NAMALWA (cell line): ENCODE measurements at places on chromosomes 11 and 22.
A peak's percentile ranks its signal among the peaks of the same experiment; 100 is the strongest.

DNA sequence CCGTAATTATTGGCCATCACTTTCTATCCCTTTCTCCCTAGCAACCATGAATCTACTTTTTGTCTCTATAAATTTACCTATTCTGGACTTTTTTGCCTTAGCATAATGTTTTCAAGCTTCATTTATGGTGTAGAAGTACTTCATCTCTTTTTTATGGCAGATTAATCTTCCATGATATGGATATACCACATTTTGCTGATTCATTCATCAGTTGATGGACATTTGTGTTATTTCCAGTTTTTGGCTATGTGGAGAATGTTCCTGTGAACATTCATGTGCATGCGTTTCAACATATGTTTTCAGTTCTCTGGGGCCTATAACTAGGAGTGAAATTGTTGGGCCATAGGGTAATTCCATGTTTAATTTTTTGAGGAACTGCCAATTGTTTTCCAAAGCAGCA lies 12.8 kb downstream of the CAPN1 start:
- no peak for DNase-seq

DNA sequence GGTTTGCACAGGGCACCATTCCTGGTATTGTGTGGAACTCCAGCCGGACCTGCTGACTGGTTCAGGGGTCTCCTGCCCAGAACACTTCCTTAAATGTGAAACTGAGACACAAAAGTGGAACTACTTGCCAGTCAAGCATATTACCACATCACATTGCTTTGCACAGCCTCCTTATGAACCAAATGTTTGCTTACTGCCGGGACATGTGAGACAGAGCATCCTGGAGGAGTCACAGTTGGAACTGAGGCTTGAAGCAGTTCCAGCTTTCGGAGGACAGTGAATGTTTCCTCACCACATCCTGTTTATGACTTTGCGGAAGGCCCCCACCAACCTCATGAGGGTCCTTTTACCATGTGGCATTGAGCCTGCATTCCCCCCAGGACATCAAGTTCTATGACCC lies 105.8 kb upstream of the ARHGAP42 start:
- no peak for DNase-seq

DNA sequence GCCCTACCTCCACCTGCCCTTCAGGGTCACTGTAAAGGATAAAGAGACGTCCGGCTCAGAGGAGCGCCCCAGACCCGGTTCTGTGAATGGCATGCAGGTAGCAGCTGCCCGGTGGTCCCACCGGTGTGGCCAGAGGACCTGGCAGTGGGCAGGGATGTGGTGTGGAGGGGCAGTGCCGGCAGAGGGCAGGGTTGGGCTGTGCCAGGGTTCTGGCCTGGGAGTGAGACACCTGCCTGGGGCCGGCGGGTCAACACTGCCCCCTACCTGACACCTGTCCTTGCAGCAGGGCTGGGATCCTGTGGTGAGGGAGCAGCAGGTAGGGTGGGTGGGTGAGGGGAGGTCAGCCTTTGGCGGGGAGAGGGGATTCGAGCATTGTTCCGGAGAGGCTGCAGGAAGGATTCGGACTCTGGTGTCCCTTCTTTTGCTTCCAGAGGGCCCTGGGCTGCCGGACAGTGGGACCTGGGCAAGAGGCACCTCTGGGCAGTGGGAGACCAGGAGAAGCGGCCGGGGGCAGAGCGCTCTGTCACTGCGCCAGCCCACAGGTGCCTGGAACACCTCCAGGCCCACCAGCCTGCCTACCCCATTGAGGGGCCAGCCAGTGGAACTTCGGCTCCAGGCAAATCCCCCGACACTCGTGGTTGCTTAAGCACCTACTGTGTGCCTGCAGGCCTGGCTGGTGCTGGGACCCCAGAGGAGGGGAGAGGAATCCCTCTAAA lies 1.6 kb upstream of the PHLDA2 start:
- peak; percentile 61 for DNase-seq

GRCh38 chr11:96156379-96156722 lies 186.6 kb downstream of the MAML2 start:
- no peak for DNase-seq

- DNase-seq: no peak
Measured at GRCh38 chr11:112315861-112316739, 55.4 kb upstream of the PLET1 start.

DNA sequence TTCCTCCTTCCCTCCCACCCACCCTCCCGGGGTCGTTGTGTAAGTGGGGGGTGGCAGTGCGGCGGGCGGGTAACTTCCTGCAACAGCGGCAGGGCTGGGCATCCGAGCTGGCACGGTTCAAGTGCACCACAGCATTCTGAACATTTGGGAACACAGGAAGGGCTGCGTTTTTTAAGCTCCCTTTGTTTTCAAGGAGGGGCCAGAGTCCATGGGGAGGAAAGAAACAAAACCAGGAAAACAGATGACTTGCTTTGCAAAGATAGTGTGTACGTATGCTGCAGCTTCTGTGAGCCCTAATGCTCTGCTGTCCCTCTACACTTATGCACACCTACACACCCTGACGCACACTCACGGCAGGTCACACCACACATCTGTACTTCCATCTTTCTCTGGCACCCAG lies 152.5 kb downstream of the FBXO7 start:
- DNase-seq: no peak

GRCh38 chr11:125941619-125942611 lies 3.9 kb upstream of the VSIG10L2 start:
- DNase-seq: peak; percentile 51

DNA sequence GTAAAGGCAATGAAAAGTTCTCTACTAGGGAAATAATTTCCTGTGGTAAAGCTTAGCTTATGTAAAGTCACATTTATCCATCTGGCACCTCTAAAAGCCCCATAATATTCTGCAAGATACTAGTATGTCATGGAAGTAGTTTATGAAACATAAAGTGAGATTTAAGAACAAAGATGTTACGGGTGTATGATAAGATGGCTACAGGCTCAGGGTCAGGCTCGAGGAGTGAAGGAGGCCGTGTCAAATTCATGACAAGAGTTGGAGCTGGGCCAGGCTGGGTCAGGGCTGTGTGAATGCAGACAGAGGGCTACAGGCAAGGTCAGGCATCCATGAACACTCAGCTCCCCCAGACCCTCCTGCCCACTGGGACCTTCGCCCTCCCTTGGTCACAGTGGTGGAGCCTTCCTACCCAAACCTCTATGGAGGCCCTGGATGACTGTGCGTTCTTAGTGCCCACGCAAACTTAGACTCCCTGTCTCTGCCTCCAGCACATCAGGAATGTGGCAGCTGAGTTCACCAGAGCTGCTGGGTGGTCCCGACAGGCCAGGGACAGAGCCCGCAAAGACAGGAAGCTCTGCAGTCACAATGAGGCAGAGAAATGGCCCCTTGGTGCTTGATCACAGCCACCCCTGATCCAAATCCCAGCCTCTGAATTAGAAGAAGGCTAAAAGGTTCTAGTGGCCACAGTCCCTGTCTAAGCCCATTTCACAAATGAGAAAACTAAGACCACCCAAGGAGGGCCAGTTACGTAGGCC lies 14.8 kb downstream of the IGLL5 start:
- DNase-seq: peak; percentile 34

- no peak for DNase-seq
Measured at GRCh38 chr11:62427630-62428233, 8.9 kb downstream of the SCGB1A1 start.

GRCh38 chr11:47998733-47999359 lies 18.5 kb downstream of the PTPRJ start:
- no peak for DNase-seq

- no peak for DNase-seq
Measured at GRCh38 chr11:94179696-94180095, 51.1 kb downstream of the PANX1 start.

DNA sequence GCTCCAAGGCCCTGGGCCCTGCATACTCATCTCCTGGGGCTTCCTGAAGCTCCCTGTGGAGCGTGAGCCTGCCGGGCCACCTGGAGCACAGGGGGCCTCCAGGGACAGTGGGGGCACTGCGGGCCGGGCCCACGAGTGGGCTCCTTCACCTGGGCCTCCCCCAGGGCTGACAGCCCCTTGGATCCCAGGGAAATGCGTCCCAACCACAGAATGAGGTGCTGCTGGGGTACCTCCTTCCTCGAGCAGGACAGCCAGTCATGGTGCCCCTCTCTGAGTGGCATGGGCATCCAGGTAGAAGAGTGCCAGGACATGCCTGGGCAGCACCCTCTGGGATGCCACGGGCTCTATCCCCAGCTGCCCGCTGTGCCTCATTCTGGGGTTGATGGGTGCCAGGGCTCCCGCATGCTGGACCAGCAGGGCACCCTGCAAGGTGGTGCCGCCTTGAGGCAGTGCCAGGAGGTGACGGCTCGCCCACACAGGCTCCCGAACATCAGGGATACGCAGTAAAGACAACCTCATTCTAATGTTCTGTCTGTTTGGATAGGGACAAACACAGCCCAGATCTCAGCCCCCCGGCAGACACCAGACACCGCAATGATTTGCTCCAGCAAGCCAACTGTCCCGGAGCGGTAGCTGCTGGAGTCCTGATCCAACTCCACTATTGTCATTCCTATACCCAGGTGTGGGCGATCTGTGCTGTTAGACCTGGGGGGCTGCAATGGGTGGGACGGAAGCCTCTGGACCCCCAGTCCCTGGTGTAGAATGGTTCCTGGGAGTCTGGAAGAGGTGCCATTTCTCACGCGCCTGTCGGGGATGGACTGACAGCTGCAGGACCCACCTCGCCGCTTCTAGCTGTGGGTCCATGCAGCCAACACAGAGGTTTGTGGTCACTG lies 25.8 kb downstream of the KRTAP5-5 start:
- no peak for DNase-seq

- no peak for DNase-seq
Measured at GRCh38 chr11:130315354-130315970, 745 bp upstream of the ZBTB44 start.

GRCh38 chr22:50289942-50290630 lies 17.4 kb downstream of the PLXNB2 start:
- no peak for DNase-seq

DNA sequence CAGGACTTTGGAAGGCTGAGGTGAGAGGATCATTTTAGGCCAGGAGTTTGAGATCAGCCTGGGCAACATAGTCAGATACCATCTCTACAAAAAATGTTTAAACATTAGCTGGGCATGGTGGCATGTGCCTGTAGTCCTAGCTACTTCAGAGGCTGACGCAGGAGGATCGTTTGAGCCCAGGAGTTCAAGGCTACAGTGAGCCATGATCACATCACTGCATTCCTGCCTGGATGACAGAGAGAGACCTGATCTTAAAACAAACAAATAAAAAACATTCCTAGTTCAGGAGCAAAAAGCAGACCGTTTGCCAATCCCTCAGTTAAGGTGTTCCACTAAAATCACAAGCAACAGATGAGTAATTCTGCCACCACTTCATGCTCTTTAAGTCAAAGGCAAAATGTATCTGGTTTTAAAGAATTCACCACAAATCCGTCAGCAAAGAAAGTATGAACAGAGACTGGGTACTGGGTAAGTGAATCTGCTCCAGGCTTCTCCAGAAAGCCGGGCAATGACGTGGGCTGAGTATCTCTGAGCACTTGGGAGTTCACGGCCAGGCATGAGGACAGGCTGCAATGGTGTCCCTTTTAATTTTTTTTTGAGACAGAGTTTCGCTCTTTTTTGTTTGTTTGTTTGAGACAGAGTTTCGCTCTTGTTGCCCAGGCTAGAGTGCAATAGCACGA lies 19.5 kb downstream of the CLTCL1 start:
- no peak for DNase-seq

DNA sequence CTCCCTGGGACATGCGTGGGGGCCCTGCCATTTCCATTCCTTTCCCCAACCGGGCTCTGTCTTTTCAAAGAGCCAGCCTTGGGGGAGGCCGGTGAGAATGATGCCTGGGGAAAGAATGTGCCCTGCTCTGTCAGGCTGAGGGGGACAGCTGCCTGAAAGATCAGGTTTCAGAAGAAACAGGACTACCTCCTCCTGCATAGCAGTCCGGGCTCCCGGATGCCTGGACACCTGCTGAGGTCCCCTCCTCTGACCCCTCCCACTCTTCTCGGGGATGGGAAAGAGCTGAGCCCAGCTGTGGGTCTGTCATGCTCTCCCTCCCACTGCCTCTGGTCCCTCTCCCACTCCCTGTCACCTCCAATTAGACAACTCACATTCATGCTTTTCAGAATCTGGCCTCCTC lies 41.8 kb upstream of the CDON start:
- DNase-seq: no peak

GRCh38 chr22:37179622-37180420 lies 8.2 kb downstream of the C1QTNF6 start:
- DNase-seq: no peak

DNA sequence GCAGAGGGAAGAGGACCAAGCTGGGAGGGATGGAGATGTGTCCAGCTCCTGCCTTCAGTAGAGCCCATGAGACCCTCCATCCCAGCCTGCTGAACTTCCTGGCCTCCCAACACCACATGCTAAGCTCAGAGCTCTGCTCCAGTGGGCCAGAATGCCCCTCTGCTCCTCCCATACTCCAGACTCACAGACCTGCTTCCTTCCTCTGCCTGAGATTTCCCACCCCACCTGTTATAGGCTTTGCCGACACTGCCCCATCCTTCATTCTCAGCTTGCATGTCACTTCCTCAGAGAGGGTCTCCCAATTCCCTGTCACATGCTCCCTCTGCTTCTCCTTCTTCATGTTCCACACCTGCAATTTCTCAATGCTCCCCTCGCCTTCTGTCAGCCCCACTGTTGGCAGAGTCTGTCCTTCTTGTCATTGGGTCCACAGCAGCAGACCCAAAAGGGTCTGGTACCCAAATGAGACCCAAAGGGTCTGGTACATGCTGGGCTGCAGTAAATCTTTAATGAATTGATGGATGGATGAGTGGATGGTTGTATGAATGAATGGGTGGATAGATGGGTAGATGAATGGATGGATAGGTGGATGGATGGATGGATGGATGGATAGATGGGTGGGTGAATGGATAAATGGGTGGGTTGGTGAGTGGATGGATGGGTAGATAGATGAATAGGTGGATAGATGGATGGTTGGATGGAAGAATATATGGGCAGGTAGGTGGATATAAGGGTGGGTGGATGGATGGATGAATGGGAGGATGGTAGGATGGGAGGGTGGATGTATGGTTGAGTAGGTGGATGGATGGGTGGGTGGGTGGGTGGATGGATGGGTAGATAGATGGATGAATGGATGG lies 105.3 kb upstream of the FGF3 start:
- no peak for DNase-seq

DNA sequence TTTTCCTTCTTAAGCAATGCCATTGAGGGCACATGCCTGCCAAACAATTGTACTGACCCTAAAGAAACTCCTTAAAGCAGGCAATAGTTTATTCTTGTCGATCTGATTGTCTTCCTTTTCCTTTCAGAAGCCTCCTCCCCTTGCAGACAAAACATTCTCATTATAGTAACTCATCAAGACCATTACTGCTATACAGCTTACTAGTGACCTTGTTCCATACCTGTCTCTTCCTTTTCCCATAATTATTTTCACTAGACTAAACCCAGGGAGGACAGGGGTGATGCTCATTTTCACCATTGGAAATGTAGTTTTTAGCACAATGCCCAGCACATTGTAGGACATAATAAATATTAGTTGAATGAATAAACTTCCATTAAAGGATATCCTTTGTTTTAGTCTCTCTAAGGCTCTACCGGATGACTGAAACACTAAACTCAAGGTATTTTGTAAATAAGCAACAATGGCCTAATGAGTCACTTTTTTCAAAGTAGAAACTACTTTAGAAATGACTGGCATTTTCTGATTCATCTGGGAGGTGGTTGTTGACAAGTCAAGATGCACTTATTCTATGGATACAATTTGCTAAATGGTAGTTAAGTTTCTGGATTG lies 9.3 kb upstream of the MSANTD4 start:
- no peak for DNase-seq
